ENCODE measurements at places on chromosomes 11 and 22.

- DNase-seq, result no peak
Observed at GRCh38 chr22:49567899-49568750, 259.5 kb downstream of the BRD1 start.

DNA sequence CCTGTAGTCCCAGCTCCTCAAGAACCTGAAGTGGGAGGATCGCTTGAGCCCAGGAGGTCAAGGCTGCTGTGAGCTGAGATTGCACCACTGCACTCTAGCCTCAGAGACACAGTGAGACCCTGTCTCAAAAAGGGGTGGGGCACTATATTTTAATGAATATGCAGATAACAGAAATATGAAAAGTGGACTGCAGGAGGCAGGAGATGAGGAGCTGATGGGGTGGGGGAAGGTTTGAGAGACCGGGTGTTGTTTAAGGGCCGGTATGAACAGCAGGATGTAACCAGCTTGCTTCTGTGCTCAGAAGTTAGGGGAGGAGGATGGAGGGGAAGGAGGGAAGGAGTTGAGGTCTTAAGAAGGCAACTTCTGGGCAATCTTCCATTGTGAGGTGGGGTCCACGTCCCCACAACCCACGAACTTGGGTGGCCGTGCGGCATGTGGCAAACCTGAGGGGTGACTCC lies 1.3 kb upstream of the B4GALNT4 start:
- DNase-seq, result no peak

DNA sequence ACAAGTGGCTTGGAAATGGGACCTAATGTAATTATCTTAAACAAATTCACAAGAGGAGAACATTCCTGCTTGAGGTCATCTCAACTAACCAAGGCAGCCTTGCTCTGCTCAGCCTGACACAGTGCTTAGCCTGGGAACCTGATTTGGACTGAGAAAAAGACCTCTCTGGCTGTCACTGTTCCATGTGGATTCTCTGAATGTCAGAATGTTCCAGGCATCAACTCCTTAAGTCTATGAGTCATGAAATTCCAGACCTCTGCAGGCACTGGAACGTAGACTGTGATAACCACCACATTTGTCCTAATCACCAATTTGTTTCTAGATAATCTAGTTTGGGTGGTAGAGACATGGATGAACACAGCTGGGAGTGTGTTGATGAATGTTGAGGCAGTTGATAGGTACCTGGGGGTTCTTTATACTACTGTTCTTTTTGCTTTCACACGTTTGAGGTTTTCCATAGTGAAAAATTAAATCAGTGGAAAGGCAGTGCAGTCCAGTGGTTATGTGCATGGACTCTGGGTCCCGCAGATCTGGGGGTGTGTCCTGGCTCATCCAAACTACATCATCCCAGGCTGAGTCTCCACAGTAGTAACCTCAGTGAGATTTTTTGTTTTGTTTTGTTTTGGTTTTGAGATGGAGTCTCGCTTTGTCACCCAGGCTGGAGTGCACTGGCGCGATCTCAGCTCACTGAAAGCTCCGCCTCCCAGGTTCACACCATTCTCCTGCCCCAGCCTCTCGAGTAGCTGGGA lies 269.6 kb downstream of the MN1 start:
- DNase-seq, result peak; percentile 70

GRCh38 chr11:119928047-119928446 lies 199.0 kb upstream of the NECTIN1 start:
- DNase-seq, result no peak

GRCh38 chr11:116135891-116136290 lies 631.7 kb upstream of the CADM1 start:
- DNase-seq, result no peak

GRCh38 chr11:118145285-118146227 lies 7.1 kb downstream of the SCN4B start:
- DNase-seq, result peak; percentile 64

GRCh38 chr11:61659413-61660196 lies 20.6 kb upstream of the DAGLA start:
- DNase-seq, result no peak
